ENCODE measurements at places on chromosomes 2 and 18.

GRCh38 chr2:132449868-132450267, 33.3 kb downstream of the GPR39 start:
- no peak for DNase-seq

- DNase-seq, result peak; percentile 14
These were observed 40.1 kb downstream of the ODC1 start for GRCh38 chr2:10407841-10408648.

- no peak for DNase-seq
These were observed 21.2 kb upstream of the ZDBF2 start for GRCh38 chr2:206253125-206253776.

GRCh38 chr2:15872854-15873253, 67.5 kb upstream of the MYCN start:
- no peak for DNase-seq

GRCh38 chr2:156739301-156739700, 303.1 kb downstream of the GPD2 start:
- no peak for DNase-seq

GRCh38 chr2:238852206-238852869, 4.5 kb downstream of the TWIST2 start:
- DNase-seq, result no peak

GRCh38 chr18:55243857-55244256, 284.6 kb upstream of the CCDC68 start:
- DNase-seq, result no peak

DNA sequence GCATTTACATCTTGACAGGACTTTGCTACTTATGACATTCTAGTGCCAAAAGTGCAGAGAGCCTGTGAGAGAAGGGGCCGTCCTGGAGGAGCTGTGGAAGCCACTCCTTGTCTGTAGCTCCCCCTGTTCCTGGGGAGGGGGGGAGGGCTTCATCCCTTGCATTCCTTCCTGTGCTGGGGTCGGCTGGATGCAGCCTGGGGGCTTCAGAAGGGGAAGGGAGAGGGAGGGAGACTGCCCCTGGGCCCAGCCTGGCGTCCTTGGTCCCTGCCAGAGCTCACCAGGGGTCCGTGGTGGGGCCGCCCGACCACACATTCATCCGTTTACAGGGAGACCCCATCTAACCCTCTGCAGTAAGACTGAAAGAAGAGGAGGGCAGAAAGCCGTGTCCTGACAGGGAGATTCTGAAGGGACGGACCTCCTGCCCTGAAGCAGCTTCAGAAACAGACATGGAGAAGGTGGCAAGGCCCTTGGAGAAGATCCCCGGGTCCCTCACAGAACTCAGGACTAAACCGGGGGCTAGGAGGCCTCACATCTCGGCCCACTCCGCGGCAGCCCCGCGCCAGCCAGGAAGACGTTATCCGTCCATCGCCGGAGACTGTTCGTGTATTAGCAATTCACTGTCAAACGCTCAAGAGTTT, 258.3 kb upstream of the SALL3 start:
- no peak for DNase-seq

Measured in stimulated activated CD4-positive, alpha-beta T cell treated with anti-CD3 and anti-CD28 coated beads, Interleukin-1b, Interleukin-23, amount 100 ng/mL, for 1 hour (primary cell).